Dermis blood vessel endothelial cell (primary cell): ENCODE measurements at places on chromosomes 4 and X. TPM values are rescaled to one million over a fixed set of nuclear protein-coding genes. Genes with fewer than 3 reads are reported as not detected.

The RGN gene
- total RNA-seq: 0.34 and 0.42 TPM in 2 replicates

The COL25A1 gene
- 0.14 and 0.68 TPM in 2 replicates for total RNA-seq

The USP17L25 gene
- total RNA-seq: not detected in 2 replicates

The PRRG3 gene
- not detected in 2 replicates for total RNA-seq

The SORCS2 gene
- under 0.01 and 0.05 TPM in 2 replicates for total RNA-seq

The GABRG1 gene
- total RNA-seq: not detected in 2 replicates

The APLN gene
- total RNA-seq: 58.9 and 124 TPM in 2 replicates

The POU4F2 gene
- total RNA-seq: not detected in 2 replicates

The KCND1 gene
- 0.34 and 0.79 TPM in 2 replicates for total RNA-seq

The APBB2 gene
- 88.2 and 118 TPM in 2 replicates for total RNA-seq

The PAGE2 gene
- not detected in 2 replicates for total RNA-seq

The HTRA3 gene
- 3.0 and 3.6 TPM in 2 replicates for total RNA-seq

The SPATA18 gene
- 4.3 and 4.6 TPM in 2 replicates for total RNA-seq

The EREG gene
- total RNA-seq: under 0.01 TPM in 2 replicates

The STK32B gene
- 24.2 and 24.6 TPM in 2 replicates for total RNA-seq

The SLITRK4 gene
- 0.14 and 0.34 TPM in 2 replicates for total RNA-seq

The RHOXF2B gene
- not detected in 2 replicates for total RNA-seq

The HELT gene
- not detected in 2 replicates for total RNA-seq

The SSX2B gene
- not detected in 2 replicates for total RNA-seq

The KLB gene
- under 0.01 TPM in 1 of 2 replicates, not detected in the other for total RNA-seq

The VCX gene
- total RNA-seq: not detected in 2 replicates

The CLDN22 gene
- not detected in 2 replicates for total RNA-seq

The EVC gene
- 14.1 and 20.4 TPM in 2 replicates for total RNA-seq

The RAB9B gene
- 0.56 and 0.68 TPM in 2 replicates for total RNA-seq

The MAGEA2B gene
- total RNA-seq: not detected in 2 replicates

The EGF gene
- total RNA-seq: under 0.01 and 1.0 TPM in 2 replicates

The P2RY10 gene
- not detected in 2 replicates for total RNA-seq

The PDGFC gene
- total RNA-seq: 27.1 and 47.3 TPM in 2 replicates

The TBL1X gene
- 10.4 and 19.6 TPM in 2 replicates for total RNA-seq

The UGT2B10 gene
- not detected in 2 replicates for total RNA-seq

The TGIF2LX gene
- not detected in 2 replicates for total RNA-seq

The NEIL3 gene
- 2.4 and 6.8 TPM in 2 replicates for total RNA-seq

The CSAG3 gene
- not detected in 2 replicates for total RNA-seq

The FABP2 gene
- not detected in 2 replicates for total RNA-seq

The TCEAL2 gene
- total RNA-seq: not detected in 2 replicates

The BTK gene
- not detected in 2 replicates for total RNA-seq

The COL4A5 gene
- total RNA-seq: 48.0 and 54.9 TPM in 2 replicates

The PSAPL1 gene
- not detected in 2 replicates for total RNA-seq

The PALLD gene
- 15.7 and 33.1 TPM in 2 replicates for total RNA-seq

The CENPVL2 gene
- not detected in 2 replicates for total RNA-seq

The CT45A9 gene
- not detected in 2 replicates for total RNA-seq

The HSPA4L gene
- total RNA-seq: 4.4 and 13.4 TPM in 2 replicates

The FREM3 gene
- 0.42 and 0.51 TPM in 2 replicates for total RNA-seq

The RASL11B gene
- not detected in 2 replicates for total RNA-seq

The XAGE2 gene
- not detected in 2 replicates for total RNA-seq

The PCDH7 gene
- 0.28 and 0.34 TPM in 2 replicates for total RNA-seq

The DKK2 gene
- total RNA-seq: not detected in 2 replicates

The RAB40AL gene
- 0.14 TPM in 1 of 2 replicates, not detected in the other for total RNA-seq

The ZNF630 gene
- 1.5 and 3.2 TPM in 2 replicates for total RNA-seq

The TLL1 gene
- 32.7 and 41.0 TPM in 2 replicates for total RNA-seq
